Stimulated activated CD8-positive, alpha-beta memory T cell treated with anti-CD3 and anti-CD28 coated beads, Interleukin-4, amount 100 ng/mL, for 1 hour (primary cell): ENCODE measurements at places on chromosomes 3 and 15.

DNA sequence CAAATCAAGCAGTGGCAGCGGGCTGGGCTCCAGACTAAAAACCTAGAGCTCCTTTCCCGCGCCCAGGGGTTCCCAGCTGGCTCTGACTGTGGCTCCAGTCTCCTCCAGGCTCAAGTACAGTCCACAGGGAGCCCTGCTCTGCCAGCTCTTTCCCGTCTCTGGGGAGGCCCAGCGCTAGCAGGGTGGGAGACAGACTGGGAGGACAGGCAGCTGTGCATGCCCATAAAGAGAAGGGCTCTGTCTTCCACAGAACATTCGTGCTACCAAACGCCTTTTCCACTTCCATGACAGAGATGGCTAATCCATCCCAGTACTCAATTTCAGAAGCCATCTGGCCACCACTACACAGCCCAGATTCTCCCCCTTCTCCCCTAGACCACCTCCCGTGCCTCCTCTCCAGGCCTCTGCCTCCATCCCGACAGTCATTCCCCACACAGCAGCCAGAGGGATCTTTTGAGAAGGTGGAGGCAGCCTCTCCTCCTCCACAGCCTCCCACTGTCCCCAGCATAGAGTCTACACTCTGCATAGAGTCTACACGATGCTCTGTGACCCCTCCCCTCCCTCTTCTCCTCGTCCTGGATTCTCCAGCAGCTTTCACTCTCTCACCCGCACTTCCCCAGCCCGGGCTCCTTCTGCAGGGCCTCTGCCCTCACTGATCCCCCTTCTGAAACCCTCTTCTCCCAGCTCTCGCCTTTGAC lies 6.8 kb upstream of the DUSP7 start:
- DNase-seq: no peak

- DNase-seq: no peak
Measured at GRCh38 chr15:89972085-89972484, 29.0 kb upstream of the ZNF710 start.

GRCh38 chr3:154168998-154169795 lies 48.0 kb downstream of the ARHGEF26 start:
- DNase-seq: no peak

- DNase-seq: no peak
Measured at GRCh38 chr3:188689101-188689574, 482.6 kb upstream of the TPRG1 start.

DNA sequence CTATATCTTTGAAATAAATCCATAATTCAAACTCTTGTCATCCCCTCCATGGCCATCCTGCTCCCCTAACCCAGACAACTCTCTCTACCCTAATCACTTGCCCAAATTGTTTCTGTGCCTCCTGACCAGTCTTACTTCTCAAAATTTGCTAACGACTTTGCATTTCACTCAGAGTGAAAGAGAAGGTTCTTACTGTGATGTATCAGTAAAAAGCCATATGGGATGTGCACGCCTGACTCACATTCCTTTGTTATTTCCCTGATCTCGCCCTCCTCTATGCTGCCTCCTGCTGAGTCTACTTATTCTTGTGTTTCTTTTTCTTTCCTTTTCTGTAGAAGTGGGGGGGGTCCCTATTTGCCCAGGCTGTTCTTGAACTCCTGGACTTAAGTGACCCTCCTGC lies 487.2 kb upstream of the FRG2C start:
- DNase-seq: no peak
